ENCODE measurements at places on chromosomes 11 and 22.

DNA sequence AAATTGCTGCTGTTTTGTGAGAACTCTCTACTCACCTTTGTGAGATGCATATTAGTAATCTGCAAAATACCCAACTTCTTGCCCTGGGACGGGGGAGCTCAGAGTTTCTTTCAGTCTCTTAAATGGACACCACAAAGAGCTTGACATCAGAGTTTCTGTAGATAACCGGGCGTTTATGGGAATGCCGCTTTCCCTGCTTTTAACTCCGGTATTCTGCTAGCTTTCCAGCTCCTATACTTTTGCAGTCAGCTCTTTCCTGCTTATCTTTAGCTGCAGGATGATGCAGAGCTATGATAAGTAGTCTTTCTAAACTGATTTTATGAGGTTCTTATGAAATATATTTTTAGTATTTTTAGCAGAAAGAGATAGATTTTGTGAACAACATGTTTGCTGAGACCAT, 154.6 kb upstream of the SORL1-AS1 start:
- DNase-seq = no peak

GRCh38 chr11:17351172-17351509, 459 bp upstream of the NCR3LG1 start:
- DNase-seq = no peak

- peak; percentile 35 for DNase-seq
Measured at GRCh38 chr11:10450462-10451425, 4.3 kb upstream of the AMPD3 start.

DNA sequence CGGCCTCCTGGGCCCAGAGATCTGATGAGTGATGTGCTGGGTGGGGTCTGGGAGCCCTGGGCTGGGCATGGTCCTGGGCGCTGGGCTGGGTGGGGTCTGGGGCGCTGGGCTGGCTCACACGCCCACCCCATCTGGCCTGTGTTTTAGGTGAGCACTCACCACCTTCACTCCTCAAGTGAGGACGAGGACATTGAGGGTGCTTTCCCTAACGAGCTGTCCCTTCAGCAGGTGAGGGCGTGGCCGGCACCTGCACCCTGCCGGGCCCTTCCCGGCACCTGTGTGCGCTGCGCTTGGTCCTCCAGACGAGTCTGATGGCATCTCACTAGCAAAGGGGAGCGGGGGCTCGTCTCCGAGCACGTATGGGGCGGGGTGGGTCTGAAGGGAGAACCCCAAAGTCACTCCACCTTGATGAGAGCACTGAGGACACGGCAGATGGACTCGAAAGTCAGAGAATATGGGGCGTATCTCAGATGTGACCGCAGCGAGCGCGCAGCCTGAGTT, 37.9 kb downstream of the SBF1 start:
- DNase-seq = no peak

- no peak for DNase-seq
Measured at GRCh38 chr11:28209906-28210305, 101.7 kb downstream of the METTL15 start.

DNA sequence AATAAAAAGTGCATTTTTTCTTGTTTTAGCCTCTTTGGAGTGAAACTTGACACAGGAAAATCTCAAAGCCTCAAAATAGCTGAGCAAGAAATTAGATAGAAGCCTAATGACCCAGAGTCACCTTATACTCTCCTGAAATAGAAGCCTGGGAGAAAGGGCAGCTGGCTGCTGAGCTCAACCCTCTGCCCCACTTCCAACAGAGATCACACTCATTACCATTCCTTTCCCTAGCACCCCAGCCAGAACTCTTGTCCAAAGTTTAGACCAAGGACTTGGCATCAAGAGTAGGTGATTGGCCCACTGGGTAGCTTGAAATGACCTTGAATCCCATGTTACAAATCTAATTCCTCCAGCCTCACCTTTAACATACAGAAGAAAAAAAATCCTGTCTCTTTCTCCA, 62.7 kb upstream of the AMOTL1 start:
- DNase-seq = peak; percentile 5

GRCh38 chr11:94948070-94948617, 25.2 kb downstream of the CWC15 start:
- no peak for DNase-seq

DNA sequence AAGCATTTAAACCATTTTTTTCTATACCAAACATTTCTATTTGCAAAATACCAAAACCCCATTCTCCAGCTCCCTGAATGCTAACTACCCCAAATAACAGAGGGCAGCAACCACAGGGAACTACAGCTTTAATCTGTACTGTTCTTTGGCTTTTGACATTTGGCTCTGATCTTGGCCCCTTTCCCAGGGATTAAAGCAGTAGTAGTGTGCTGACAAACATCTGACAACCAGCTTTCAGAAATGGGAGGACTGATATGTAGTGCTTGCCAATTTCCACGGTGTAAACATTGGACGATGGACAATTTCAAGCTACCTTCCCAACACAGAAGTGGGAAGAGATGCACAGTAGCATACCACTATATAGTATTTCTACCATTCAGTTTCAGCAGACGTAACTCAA, 88.4 kb upstream of the TEAD1 start:
- no peak for DNase-seq

DNA sequence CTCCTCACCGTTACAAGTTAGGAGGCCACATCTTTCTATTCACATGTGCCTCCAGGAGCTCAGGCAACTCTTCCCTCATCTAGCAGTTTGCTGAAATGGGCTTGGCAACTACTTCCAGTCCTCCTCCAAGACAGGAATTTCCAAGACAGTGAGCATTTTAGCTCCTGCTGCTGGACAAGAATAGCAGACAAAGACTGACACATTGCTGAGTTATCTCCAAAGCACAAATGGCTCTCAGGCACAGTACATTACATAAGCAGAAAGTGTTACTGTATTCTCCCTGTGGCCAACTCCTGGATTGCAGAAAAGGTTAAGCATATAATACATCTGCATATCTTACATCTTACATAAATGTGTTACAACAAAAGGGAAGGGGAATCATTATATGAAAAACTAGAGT, 83.2 kb upstream of the POU2AF2 start:
- no peak for DNase-seq

DNA sequence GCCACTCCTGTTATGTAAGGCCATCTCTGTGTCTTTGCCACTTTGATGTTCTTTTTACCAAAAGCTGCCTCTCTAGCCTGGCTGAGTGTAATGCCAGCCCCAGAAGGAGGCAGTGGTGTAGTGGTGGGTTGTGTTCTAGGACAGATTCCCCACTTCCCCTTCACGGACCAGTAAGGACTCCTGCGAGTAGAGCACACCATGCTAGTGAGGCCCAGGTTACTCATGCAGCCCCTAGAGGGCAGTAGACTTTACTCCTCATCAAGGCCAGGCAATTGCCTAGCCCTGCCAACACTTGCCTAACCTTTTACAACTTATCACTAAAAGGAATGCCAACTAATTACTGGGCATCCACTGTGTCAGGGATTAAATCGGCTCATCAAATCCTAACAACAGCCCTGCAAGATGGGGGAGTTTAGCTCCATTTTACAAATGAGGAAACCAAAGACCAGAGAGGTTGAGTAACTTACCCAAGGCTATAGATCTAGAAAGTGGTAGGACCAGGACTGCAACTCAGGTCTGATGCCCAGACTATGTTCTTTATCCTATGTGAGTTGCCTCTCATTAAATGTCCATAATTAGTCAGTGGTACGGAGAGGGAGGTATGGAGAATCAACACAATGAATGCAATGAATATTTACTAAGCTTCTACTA, 75.3 kb downstream of the APIP start:
- DNase-seq = no peak

DNA sequence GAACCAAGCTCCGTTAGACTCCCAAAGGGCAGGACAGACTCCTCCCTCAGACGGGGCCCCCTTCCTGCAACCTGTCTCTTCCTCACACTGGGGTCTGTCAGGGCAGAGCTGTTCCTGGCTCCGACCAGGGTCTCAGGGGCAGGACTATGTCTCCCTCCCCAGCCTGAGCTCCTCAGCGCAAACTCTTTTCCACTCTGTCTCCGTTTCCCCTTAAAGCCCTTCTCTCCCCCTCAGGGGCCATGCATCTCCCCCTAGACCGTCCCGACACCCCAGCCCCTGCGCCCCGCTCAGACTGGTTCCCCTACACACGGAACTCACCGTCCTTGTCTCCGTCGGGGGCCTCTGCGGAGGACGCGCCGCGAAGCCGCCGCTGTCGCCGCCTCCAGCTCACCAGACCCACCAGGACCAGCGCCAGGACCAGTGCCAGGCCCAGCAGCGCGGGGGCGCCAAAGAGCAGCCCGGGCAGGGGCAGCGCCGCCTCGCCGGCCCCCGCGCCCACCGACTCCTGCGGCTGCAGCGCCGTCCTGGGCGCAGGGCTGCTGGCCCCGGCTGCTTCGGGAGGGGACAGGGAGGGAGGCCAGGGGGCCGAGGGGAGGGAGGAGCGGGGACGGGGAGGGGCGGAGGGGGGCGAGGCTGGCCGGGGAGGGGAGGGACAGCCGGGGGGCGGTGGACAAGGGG, 684 bp downstream of the TNFRSF13C start:
- no peak for DNase-seq

- peak; percentile 56 for DNase-seq
Measured at GRCh38 chr11:75946531-75947530, 131.8 kb downstream of the UVRAG start.

GRCh38 chr11:19032990-19033389, 27.5 kb downstream of the MRGPRX2 start:
- no peak for DNase-seq

DNA sequence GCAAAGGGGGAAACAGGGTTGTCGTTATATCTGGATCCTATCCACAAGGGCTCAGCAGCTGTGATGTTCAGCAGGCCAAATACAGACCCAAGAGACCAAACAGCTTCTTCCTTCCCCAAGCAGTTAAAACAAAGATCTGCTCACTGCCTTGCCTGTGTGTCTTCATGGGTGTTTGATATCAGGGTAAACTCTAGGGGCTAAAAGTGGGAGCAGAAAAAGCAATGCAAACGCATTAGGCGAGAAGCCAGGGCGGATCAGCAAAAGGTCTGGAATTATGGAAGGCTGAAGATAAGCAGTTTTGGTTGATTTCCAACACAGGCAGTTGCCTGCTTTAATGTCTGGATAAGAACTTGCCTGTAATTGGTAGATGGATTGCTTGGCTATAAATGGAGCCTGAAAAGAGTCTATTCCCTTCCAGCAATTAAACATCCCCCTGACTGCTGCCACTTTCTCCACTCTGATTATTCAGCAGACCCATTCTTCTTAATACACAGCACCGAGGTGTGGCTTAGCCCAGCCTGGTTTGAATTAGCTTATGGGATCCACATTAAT, 126.3 kb downstream of the COMMD9 start:
- DNase-seq = no peak

- DNase-seq = no peak
Measured at GRCh38 chr22:37499027-37499707, 13.0 kb upstream of the MFNG start.

DNA sequence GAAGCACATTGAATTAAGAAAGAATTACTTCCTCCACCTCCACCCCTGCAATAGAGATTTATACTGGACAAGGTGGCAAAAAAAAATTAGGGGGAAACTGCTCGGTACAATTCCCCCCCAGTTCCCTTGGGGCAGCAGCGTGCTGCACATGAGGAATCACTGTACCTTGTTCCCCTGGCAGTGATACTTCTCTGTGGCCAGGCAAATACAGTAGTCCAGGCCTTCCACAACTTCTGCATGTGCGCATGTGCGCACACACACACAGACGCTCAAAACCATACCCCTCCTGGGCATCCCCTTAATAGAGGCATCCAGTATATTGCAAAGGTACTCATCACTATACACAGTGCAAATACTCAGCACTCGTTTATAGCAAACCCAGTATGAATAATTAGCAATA, 68.9 kb downstream of the ARFGAP2 start:
- DNase-seq = no peak

DNA sequence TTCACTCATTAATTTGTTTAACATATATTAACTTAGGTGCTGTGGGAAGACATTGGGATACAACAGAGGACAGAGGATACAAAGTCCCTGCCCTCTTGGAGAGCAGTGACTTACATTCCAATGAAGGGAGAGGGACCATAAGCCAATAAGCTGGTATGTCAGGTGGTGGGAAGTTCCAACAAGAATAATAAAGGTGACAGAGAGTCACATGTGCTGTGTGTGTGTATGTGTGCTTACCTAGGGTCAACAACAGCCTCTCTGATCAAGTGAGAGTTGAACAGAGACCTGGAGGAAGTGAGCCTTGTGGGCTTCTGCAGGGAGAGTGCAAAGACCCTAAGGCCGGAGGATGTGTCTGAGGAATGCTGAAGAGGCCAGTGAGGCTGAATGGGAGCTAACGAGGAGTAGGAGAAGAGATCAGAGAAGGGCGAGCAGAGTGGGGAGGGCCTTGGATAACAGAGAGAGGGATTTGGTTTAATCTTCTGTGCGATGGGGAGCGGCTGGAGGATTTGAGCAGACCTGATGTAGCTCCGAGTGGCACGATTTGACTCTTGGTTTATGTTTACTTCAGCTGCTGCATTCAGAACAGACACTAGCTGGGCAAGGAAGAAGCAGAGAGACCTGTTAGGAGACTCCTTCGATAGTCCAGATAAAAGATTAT, 35.3 kb downstream of the MAP6 start:
- no peak for DNase-seq

GRCh38 chr11:67538306-67538705, 15.1 kb upstream of the CABP2 start:
- no peak for DNase-seq

DNA sequence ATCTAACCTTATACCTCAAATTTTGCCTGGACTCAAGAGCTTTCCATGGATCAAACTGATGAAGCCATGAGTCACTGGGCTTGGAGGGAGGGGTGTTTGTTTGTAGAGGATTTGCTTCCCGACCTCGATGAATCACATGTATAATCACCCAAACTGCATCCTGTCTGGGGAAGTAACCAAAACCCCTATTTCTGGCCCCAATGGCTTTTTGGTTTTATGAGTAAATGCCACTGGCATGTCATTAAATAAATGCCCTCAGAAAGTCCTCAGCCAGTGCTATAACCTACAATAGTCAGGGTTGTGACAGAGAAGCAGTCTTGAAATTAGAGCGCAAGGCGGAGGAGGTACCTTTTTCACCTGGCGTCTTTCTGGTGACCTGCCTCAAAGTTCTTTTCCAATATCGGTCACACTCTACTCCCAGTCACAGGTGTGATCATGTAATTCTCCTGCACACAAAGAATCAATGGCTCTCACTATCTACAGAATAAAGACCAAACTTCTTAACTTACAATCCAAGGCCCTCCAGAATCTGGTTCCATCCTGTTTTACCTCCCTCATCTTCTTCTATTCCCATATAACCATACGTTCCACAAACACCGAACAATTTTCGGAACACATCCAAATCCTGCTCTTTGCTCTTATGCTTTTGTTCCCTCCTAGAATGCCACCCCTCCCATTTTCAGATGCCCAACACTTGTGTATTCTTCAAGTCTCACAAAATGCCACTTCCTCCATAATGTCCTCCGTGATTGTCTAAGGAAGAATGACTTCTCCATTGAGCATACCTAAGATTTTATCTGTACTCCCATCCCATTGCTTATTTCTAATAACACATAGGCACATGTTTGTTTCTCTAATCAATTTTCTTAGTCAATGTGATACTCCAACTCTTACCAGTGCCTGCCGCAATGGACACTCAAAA, 81.3 kb upstream of the BLID start:
- DNase-seq = no peak

DNA sequence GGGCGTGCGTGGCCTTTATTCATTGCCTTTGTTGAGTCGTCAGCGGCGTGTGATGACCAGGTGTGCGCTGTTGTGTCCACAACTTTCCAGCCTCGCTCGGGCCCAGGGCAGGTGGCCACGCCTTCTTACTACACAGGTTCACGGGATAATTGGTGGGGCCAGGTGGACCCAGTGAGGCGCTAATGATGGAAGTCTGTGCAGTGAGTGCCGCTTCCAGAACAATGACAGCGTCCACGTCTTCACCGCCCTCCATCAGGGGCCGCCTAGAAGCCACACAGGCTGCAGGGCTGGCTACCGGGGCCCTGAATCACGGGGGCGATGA, 1197.3 kb downstream of the BRD1 start:
- DNase-seq = no peak

GRCh38 chr11:125177543-125177942, 13.0 kb downstream of the PKNOX2 start:
- DNase-seq = no peak

Data from Ammon's horn (tissue), 1 donor.